ENCODE measurements at places on chromosomes 16 and 17.
A peak's percentile ranks its signal among the peaks of the same experiment; 100 is the strongest.

GRCh38 chr16:85360323-85361277 is 248.3 kb upstream of the CIBAR2 start:
- DNase-seq = no peak

- no peak for DNase-seq
Observed at GRCh38 chr17:79607940-79608623, 2.8 kb downstream of the RBFOX3 start.

- no peak for DNase-seq
Observed at GRCh38 chr17:4055014-4055413, 87.8 kb downstream of the ZZEF1 start.

GRCh38 chr16:23079675-23080301 is 69.5 kb downstream of the USP31 start:
- no peak for DNase-seq

- DNase-seq = no peak
Observed at GRCh38 chr16:57377080-57377841, 5.0 kb downstream of the CX3CL1 start.

DNA sequence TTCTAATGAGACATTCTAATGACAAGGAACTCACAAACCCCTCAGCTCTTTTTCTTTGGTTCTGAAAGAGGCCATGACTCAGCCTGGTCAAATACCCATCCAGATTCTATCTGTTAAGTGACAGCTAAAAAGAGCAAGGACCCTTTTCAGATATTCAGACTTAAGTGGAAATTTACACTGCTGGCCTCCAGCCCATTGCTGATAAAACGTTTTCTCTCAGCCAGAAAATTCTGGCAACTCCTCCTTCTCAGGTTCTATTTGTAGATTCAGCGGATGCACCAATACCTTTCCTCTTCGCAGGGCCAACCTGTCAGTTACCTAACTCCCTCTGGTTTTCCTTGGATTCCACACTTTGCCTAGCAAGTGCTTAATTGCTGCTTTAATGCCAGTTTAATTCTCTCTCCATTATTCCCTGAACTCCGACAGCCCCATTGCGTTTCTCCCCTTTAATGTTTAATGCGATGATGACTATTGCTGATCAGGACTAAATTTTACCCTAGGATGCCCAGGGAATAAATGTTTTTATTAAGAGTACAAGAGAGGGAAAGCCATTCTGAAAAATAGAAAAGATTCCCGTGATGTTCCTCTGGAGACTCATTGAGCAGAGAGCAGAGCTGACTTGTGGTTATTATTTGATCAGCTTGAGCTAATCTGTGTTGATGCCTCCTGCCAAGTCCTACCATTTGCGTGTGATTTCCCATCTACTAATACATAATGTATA is 35.9 kb upstream of the TOM1L1 start:
- DNase-seq = no peak

GRCh38 chr16:2713523-2713922 is 6.5 kb downstream of the PRSS27 start:
- DNase-seq = no peak

- no peak for DNase-seq
Observed at GRCh38 chr16:53732296-53732929, 28.5 kb downstream of the FTO start.

- no peak for DNase-seq
Observed at GRCh38 chr17:1491443-1492248, 840 bp downstream of the MYO1C start.

GRCh38 chr17:57682701-57683100 is 62.4 kb downstream of the CCDC182 start:
- no peak for DNase-seq

DNA sequence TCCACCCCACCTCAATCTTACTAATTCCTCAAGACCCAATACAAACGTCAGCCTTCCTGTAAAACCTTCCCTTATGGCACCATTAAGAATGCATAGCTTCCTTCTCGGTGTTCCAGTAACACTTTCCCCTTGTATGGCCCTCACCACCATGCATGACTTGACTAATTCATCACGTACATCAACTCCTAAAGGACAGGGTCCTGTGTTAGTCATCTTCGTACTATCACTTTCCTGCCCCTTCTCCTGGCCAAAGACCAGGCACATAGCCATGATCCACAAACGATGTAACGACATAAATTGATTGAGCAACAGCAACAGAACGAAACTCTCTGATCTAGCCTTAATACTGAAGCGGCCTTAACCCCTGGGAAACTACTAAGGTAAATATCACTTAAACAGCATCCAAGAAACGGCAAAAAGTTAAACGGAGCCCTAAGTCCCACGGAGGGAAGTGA is 612 bp downstream of the PSMD12 start:
- DNase-seq = no peak

- DNase-seq = no peak
Observed at GRCh38 chr16:54540525-54541180, 254.1 kb upstream of the IRX3 start.

DNA sequence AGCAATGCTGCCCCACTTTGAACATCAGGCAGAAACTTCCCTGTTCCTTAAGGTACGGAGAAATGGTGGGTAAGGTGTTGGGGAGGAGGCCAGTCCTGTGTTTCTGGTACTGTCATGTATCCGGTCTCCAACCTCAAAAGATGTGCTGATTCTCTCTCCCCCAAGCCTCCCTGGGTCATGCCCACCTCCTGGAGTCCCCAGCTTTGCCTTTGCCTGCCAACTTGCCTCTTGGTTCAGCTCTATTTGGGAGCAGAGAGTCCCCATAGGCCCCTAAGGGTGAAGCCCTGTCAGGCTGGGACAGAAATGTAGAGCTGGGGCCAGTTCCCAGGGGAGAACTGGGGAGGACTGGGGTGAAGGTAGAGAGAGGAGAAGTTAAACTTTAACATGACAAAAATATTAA is 1.6 kb upstream of the TBX21 start:
- DNase-seq = no peak

- peak; percentile 68 for DNase-seq
Observed at GRCh38 chr17:35373534-35373983, at the start of gene SLFN11. Gene SLFN11, minus strand, starts transcription at chr17:35373621. Its CDS starts 9,814 bp downstream, at chr17:35363807.

DNA sequence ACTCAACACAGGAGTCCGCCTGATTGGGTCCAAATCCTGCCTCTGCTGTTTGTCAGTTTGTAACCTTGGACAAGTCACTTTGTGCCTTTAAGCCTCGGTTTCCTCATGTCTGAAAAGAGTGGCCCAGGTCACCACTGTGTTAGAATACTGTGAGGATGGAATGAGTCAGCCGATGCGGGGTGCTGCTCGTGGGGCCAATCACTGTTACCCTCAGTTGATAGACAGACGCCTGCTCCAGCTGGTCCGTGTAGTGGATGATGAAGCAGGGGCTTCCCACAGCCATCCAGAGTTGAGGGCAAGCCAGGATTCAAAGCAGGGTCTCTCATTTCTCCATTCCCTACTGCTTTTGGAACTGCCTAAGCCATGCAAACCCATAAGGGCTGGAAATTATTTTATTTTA is 5.8 kb downstream of the FBXL19 start:
- no peak for DNase-seq

- DNase-seq = no peak
Observed at GRCh38 chr17:4590981-4591453, 6.7 kb downstream of the SMTNL2 start.

- DNase-seq = no peak
Observed at GRCh38 chr17:27996202-27997043, 46.1 kb upstream of the NLK start.

DNA sequence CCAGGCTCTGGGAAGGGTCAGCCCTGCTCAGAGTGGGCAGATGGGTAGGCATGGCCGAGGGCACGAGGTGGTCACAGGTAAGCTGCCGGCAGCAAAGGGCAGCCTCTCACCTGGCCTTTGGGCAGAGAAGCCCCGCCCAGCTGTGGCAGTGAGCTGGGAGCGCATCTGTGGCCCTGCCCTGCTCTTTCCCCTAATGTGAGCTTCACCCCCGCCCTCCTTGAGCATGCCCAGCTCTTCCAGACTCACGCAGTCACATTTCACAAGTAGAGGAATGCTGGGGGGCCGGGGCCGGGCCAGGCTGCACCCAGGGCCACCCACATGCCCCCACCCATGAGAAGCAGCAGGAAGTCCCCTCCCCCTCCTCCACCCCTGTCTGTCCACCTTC is 40.7 kb upstream of the SLC38A10 start:
- DNase-seq = no peak

- DNase-seq = no peak
Observed at GRCh38 chr16:87042551-87043230, 274.5 kb downstream of the C16orf95 start.

- DNase-seq = peak; percentile 97
Observed at GRCh38 chr17:30378825-30379302, at the start of gene CPD. Gene CPD, plus strand, starts transcription at chr17:30378927. Its CDS starts 54 bp downstream, at chr17:30378981.

GRCh38 chr17:731644-732066 is 741 bp upstream of the TLCD3A start:
- no peak for DNase-seq

GRCh38 chr16:31473264-31473984 is 1.5 kb downstream of the TGFB1I1 start:
- DNase-seq = no peak

GRCh38 chr17:32253117-32253611 is 12.5 kb upstream of the RHBDL3 start:
- DNase-seq = no peak

GRCh38 chr17:52025236-52025635 is 133.3 kb downstream of the CA10 start:
- DNase-seq = no peak

DNA sequence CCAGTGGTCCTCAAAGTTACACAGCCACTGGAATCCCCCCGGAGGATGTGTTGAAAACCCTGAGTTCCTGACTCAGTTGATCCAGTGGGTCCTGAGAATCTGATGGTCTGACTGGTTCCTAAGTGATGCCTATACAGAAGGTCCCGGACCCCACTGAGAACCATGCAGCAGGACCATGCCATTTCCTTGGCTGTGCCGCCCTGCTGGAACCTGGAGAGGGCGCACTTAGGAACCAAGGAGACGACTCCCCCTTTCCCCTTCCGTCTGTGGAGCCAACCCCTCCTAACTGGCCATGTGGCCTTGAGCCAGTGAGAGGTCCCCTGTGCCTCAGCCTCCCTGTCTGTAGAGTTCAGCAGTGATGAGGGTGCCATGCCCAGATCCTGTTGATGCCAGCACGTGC is 22.0 kb downstream of the C16orf74 start:
- no peak for DNase-seq

DNA sequence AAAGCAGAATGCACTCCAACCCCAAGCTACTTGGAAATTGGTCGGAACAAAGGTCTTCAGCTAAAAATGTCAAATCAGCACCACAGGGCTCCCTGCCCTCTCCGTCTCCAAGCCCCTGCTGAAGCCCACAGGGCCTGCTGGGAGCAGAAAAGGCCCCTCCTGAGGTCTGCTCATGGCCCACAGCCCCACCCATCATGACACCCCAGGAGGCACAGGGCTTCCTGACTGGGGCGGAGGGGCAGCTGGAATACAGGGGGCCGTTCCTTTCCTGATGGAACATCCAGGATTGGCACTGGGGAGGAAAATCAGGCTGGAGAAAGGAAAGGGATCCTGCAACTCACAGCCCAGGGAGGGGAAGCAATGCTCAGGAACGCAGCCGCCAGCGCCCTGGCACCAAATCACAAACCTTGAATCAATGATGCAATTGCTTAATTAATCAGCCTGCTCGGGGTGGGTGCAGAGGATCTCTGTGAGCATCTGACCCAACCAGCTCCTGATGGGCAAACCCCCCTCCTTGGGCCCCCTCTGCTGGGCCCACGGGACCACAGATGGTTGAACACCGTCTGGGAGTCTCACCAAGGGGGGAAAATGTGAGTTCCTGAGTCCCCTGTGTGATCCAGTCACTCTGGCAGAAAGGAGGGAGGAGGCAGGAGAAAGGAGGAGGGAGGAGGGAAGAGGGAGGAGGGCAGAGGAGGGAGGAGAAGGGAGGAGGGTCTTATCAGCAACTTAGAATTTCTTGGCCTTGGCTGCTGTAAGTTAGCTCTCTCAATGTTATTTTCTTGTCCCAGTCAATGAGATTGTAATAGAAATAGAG is 155.5 kb downstream of the ZNF423 start:
- DNase-seq = no peak

GRCh38 chr17:29958947-29959657 is 17.7 kb downstream of the EFCAB5 start:
- no peak for DNase-seq

GRCh38 chr16:86740906-86741799 is 162.8 kb downstream of the FOXL1 start:
- no peak for DNase-seq

DNA sequence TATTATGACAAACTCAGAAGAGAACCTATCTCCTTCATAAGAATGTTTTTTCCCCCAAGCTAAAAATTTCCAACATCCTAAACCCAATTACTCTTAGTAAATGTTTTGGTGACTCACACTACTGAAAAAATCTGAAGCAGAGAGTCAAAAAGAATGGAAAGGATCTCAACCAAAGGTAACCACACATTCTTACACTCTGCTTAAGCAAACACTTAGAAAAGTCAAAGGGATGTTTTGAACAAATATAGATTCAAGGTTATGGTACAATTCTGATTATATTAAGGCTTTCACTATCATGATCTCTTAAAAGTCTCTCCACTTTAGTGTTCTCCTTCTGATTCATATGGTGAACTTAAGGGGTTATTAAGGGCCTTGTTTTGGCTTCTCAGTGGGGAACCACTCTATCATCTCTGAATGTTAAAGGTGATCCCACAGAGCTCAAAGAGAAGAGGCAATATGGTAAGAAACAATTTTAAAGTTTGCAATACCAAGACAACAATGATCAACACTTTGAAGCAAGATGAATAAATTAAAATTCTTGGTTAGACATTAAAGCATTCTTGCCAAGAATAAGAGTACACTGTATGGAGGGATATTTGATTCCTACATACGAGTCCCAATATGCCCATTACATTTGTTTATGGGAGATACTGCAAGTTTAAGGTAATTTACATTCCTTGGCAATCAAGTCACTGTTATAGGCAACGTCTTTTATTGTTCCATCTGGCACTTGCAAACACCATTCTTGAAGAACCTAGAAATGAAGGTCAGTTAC is 69.2 kb downstream of the CDC27 start:
- no peak for DNase-seq

DNA sequence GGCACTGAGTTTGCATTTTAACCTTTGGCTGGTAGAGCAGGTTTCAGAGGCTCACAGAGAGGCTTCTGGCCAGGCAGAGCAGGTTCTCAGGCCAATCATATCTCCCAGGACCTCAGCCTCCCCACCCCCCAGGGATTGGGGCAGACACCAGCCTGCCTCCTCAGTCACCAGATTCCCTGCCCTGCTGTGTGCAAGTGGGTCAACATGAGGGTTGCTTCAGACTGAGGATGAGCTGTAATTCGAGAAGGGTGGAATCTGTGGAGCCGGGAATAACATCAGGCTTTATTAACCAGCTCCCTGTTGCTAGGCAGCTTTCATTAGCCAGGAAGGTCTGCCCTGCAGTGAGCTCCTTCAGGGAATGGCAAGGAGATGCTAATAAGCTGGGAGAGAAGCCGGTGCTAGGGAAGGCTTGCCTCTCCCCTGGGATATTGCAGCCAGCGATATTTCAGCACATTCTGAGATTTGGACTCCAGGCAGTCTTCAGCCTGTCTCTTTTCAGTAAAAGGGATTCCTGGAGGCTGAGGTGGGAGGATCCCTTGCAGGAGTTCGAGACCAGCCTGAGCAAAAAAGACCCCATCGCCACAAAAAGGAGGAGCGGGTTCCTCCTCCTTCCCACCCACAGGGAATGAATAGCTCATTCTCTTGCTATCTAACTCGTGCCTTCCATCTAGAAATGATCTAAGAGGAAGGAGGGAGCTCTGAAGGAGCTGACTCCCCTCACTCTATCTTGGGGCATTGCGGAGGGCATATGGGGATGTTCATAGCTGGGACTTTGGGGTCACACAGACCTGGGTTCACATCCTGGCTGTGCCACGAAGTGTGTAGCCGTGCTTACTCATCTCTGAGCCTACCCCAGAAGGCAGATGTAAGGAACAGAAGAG is 10.7 kb downstream of the SGSM2 start:
- DNase-seq = no peak

GRCh38 chr16:51442141-51442870 is 291.2 kb upstream of the SALL1 start:
- DNase-seq = no peak

- DNase-seq = no peak
Observed at GRCh38 chr16:66746682-66747081, 4.7 kb downstream of the DYNC1LI2 start.

All from activated CD8-positive, alpha-beta memory T cell treated with anti-CD3 and anti-CD28 coated beads for 1 hour (primary cell).